Amygdala (tissue), 56 donors: ENCODE measurements at places on chromosomes 7 and 10.

DNA sequence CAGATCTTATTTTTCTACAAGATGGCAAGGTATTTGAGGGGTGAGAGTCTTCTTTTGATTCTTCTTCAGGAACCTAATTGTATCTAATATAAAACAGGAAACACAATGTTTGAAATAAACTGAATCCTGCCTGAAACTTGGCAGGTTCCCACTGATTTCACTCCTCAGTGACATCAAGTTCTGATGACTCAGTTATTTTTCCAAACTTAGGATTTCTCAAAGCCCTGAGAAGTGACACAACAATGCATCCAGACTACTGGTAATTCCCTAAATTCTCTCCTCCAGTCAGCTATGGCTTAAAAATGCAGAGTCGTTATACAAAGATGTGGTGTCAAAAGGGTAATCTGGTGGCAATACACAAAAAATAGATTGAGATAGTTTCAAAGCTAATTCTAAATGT, 80.9 kb downstream of the ABLIM1 start:
- DNase-seq, result no peak

- no peak for DNase-seq
Observed at GRCh38 chr7:85750454-85750949, 563.6 kb upstream of the SEMA3D start.

GRCh38 chr10:80484676-80485075, 30.6 kb downstream of the TSPAN14 start:
- DNase-seq, result no peak

DNA sequence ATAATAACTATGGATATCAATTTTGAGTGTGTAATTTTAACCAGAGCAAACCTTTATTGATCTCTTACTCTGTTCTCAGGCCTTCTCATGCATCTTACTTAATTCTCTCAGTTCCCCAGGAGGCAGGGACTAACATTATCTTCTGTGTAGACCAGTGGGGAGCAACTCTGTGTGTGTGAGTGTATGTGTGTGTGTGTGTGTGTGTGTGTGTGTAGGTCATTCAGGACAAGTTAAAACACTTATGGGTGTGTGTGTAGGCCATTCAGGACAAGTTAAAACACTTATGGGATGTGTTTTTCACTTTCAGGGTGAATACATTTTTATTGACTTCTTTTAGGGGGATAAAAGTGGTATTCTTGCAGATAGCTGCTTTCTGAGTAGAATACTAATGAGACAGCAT, 145.0 kb downstream of the ADAM12 start:
- DNase-seq, result no peak

DNA sequence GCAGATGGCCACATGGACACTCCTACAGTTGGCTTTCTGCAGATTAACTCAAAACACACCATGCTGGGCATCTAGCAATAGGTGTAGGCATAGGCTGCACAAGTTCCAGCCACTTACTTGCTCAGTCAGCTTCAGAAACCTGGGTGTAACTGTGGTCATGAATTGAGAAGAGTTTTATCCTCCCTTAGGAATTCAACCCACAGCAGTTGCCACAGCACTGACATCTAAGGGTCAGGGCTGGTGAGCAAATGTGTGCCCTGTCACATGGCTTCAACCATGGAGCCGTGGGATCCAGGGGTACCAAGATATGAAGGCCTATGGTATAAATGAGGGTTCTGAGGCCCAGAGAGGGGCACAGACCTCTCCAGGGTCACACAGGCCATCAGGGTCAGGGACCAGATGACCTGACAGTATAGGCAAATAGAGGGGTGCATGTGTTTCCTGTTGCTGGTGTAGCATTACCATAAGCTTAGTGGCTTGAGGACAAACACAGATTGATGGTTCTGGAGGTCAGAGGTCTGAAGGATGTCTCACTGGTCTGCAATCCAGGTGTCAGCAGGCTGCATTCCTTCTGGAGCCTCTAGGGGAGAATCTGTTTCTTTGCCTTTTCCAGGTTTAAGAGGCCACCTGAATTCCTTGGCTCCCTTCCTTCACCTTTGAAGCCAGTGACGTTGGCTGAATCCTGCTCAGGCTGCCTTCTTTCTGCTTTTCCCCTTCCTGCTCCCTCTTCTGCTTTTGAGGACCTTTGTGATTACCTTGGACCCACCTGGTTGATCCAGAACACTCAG, 24.1 kb downstream of the MINDY4 start:
- no peak for DNase-seq

- no peak for DNase-seq
Observed at GRCh38 chr10:75462865-75463264, 31.4 kb downstream of the LRMDA start.

- no peak for DNase-seq
Observed at GRCh38 chr7:67564959-67565358, 568.3 kb downstream of the TYW1 start.

GRCh38 chr7:121187676-121188075, 141.1 kb upstream of the WNT16 start:
- DNase-seq, result no peak

GRCh38 chr7:43456200-43456599, 126.7 kb upstream of the STK17A start:
- no peak for DNase-seq

DNA sequence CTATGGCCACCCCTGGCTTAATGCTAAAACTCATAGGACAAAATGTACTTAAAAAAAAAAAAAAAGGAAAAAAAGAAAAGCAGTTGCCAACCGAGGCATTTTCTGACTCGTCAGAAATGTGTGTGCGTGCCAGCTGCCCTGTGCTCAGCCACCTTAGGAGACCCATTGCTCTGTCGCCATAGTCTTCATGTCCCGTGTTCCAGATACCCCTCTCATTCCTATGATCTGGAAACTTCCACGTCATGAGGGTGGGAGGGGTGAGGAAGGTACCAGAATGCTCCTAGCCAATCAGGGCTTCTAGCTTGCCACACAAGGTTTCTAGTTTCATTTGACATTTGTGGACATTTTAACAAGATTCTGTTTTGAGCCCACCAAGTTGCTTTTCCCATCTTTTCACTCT, 212.9 kb downstream of the TCF7L2 start:
- no peak for DNase-seq

DNA sequence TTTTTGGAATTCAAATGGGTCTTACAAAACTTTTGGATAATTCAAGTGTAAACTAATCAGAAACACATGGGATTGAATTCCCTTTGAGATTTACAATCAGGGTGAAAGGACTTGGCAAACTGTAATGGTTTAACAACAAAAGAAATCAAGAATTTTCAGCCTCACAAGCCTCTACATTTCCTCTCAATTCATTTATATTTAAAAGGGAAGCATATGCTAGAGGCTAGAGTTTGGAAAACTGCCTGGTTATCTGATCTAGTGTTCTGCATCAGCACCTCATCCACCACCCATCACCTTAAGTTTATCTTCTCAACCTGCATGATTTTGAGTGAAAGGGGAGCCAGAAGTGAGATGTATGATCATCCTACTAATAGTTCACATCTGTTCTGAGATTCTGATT, 120.7 kb downstream of the TES start:
- DNase-seq, result no peak

- DNase-seq, result no peak
Observed at GRCh38 chr10:103949728-103950127, 17.2 kb upstream of the SLK start.

DNA sequence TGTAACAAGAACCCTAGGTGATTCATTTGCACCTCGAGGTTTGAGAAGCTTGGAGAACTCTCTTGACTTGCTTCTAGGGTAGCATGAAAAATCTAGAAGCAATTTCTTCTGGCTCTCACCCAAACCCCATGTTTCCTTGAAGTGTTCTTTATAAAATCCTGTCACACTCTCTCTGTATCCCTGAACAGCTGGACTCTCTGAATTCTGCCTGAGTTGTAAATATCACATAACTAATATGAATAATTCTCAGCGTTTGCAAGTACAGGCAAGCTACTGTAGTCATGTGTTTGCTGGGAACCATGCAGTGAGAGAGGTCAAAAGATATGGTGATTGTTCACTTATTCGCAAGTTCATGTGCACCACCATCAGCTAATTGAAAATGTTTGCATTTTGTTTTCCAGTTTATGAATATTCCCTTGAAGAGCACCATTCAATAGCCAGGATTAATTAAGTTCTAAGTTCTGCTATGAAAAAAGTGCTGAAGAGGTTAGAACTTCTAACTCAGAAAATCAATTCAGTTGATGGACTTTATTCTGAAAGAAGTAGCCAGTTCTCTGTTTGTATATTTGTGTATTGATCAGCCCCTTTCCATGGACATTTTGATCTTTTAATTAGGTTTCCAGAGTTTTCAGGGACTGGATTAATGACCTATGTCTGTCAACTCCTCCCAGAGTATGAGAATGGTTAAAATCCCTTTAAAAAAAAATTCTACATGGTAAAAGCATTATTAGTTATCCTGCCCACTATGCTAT, 243.0 kb downstream of the PLXDC2 start:
- DNase-seq, result no peak

GRCh38 chr10:95841661-95842498, 65.9 kb upstream of the CC2D2B start:
- no peak for DNase-seq

DNA sequence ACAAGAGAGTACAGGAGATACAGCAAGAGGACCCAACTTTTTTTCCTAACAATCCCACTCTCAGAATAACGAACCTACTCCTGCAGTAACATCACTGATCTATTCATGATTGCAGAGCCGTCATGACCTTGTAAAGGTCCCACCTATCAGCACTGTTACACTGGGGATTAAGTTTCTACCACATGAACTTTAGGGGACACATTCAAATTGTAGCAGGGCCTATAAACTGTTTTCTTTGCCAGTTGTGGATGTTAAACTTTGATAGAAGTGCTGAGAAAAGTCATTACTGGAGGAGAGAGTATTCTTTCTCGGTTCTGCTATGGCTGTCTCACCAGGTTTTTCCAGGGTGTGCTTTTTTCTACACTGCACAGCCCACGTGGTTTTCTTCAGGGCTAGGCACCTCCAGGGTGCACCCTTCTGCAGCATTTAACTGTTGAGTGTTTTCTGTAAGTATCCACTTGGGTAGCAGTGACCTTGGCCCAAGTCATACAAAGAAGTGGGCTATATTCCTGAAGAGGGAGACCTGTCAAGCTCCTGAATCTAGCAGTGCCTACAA, 131.6 kb upstream of the AHR start:
- DNase-seq, result no peak

- DNase-seq, result no peak
Observed at GRCh38 chr10:6977398-6978186, 397.5 kb upstream of the PRKCQ start.

- no peak for DNase-seq
Observed at GRCh38 chr10:33913194-33913593, 578.7 kb upstream of the NRP1 start.

DNA sequence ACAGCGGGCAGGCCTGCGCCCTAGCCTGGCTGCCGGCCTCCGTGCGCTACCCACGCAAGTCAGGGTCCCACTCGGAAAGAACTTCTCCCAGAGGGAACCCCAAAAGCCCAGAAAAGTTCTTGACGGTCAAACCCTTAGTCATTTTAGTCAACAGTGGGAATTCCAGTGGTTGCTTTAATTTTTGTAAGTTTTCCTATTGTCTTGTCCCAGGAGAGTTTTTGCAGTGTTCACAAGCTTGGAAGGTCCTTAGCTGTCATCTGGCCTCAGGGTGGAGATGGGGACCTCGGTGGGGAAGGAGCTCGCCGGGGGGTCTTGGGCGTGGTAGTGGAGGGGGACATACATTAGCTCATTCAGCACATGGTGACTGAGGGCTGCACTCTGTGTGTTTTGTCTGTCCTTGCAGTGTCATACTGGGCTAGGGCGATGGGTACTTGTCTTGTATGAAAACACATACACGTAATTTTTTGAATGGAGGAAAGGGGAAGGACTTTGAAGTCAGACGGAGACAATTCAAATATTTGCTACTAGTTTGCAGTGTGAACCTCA, 736 bp downstream of the MINDY4 start:
- DNase-seq, result no peak

DNA sequence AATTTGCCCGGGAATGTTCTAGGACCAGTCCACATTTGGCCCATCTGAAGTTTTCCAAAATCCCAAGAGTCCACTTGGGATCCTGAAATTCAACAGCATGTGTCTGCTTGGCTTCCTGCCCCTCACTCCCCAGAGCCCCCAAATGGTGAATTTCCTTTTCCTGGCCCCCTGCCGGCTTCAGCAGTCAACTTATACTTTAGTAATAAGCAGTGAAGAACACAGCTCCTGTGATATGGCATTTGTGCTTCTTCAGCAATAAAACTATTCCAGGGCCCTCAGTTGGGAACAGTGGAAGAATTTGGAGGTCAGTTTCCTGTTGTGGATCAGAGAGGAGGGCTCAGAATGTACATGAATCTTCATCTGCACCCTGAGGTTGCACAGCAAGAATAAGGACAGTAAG, 51.1 kb downstream of the PRF1 start:
- DNase-seq, result no peak

DNA sequence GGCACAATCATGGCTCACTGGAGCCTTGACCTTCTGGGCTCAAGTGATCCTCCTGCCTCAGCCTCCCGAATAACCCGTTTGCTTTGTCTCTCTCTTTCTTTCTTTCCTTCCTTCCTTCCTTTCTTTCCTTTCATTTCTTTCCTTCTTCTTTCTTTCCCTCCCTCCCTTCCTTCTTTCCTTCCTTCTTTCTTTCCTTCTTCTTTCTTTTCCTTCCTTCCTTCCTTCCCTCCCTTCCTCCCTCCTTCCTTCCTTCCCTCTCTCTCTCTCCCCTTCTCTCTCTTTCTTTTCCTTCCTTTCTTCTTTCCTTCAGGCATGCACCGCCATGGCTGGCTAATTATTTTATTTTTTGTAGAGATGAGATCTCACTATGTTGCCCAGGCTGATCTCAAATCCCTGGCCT, 57.9 kb upstream of the NPTX2 start:
- no peak for DNase-seq

- DNase-seq, result no peak
Observed at GRCh38 chr10:122853665-122854313, 8.1 kb upstream of the CUZD1 start.

DNA sequence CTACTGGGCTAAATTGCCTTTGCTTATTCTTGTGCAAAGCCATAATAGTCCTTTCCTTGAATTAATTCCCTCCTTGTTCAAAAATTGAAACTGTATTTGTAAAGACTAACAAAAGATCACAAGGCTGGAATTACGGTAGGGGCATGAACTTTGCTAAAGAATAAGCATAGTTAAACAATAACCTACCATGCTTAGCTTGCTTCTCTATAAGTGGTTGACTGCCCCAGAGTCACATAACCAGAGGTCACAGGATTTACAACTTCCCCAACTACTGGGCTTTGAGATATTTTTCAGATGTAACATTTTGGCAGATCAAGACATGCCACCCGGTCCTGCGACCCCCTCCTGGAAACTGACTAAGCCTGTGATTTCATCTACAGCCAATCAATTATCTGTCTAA, 181.4 kb downstream of the GPAM start:
- DNase-seq, result no peak

GRCh38 chr10:113445736-113446135, 107.1 kb upstream of the HABP2 start:
- no peak for DNase-seq

GRCh38 chr10:89085153-89085552, 94.6 kb downstream of the FAS start:
- DNase-seq, result no peak

DNA sequence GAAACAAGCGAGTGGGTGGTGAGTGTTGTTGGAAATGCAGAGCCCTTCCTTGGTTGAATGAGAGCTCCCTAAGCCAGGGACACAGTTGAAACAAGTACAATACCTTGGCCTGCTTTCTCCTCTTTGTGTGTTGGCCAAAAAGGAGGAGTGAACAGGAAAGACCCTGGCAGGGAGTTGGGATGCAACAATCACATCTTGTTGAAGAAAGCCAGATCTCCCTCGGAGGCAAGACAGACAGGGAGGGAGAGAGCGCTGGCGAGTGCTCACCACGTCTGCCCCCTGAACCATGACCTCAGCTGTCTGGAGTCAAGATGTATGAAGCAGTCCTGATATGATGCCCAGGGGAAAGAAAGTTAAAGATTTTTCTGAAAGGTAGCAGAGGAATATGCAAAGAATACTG, 66.8 kb downstream of the ADAM12 start:
- no peak for DNase-seq
